NCI-H1694 treated with DMSO at 0.1 percent for 48 hours (cell line): ENCODE measurements at places on chromosomes 12 and 14.

DNA sequence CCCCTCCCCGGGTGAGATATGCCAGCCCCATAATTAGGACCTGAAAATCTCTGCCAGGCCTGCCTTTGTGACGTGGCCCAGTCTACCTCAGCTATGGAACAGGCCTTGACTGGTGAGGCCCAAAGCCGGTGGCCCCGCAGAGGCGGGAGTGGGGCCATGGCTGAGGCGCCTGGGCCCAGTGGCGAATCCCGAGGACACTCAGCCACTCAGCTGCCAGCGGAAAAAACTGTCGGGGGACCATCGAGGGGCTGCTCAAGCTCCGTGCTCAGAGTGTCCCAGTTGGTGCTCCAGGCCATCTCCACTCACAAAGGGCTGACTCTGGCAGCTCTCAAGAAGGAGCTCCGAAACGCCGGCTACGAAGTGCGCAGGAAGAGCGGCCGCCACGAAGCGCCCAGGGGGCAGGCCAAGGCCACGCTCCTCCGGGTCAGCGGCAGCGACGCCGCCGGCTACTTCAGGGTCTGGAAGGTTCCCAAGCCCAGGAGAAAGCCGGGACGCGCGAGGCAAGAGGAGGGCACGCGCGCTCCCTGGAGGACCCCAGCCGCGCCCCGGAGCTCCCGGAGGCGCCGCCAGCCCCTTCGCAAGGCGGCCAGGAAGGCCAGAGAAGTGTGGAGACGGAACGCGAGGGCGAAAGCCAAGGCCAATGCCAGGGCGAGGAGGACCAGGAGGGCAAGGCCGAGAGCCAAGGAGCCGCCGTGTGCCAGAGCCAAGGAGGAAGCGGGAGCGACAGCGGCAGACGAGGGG, 21.4 kb downstream of the ZNF641 start:
- no peak for DNase-seq

DNA sequence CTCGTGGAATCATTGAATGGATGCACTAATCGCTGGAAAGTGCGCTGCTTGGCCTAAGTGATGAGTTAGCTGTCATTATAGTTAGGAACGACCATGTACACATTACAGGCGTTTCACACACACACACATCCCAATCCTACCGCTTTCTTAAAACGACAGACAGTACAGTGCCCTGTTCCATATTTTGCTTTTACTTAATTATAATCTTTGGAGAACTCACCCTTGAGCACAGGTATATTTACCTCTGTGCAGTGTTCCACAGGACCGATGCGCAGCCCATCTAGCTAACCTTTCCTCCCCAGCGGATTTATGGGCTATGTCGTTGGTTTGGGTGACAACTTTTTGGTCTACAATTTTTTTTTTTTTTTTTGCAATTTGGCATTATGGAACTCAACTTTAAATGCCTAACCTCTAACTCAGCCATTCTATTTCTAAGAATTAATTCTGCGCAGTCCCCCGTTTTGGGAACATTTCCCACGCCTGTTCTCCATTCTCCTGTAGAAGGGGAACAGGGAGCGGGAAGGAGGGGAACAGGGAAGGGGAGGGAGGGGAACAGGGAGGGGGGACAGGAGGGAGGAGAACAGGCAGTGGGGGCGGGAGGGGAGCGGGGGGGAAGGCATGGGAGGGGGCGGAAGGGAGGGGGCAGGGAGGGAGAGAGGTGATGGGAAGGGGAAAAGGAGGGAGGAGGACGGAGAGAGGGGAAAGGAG, 663 bp upstream of the ULK1 start:
- DNase-seq = no peak

DNA sequence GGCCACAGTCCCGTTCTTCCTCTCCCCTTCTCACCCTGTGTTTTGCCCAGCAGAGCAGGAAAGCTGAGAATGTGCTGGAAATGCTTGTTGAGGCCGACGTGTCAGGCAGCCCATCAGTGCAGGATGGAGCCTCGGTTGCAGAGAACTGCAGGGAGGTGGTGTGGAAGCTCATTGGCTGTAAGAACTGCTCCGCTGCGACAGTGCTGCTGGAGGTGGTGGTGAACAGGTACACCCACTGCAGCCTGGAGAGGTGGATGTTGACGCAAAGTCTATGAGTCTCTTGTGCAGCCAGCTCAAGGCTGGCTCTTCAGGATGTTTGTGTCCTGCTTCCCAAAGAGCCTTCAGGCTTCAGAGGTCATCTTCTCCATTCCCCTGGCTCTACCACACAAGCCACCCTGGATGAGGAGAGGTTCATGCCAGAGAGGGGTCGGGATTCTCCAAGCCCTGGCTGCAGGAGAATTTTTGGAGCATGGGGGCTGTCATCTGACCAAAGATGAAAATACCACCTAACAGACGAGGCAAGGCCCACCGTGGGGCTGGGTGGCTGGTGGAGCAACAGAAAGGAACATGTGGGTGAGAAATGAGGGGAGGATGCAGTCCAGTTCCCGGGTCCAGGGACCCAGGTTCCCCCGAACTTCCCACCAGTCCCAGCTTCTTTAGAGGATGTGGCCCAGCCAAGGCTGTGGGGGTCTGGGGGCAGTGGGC, 174.1 kb upstream of the PRMT8 start:
- no peak for DNase-seq

GRCh38 chr14:60807971-60808370, 73.4 kb downstream of the MNAT1 start:
- DNase-seq = no peak

- DNase-seq = no peak
These were observed 164.5 kb downstream of the SLC38A4 start for GRCh38 chr12:46661110-46661845.

DNA sequence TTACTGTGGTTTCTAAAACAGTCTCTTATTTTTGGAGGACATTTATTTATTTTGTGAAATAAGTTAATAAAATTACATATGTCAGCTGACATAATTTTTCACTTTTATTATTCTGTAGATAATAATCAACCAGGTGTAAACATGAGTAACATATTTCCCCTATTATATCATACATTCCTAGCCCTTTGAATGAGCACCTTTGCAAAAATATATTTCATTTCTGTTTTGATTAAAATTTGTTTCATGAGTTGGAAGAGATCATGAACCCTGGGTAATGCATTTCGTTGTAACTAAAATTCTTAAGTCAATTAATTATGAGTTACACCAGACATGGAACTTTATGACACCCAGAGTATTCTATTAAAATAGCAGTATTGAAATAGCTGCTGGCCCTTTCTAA, 56.3 kb downstream of the SLC16A7 start:
- no peak for DNase-seq

DNA sequence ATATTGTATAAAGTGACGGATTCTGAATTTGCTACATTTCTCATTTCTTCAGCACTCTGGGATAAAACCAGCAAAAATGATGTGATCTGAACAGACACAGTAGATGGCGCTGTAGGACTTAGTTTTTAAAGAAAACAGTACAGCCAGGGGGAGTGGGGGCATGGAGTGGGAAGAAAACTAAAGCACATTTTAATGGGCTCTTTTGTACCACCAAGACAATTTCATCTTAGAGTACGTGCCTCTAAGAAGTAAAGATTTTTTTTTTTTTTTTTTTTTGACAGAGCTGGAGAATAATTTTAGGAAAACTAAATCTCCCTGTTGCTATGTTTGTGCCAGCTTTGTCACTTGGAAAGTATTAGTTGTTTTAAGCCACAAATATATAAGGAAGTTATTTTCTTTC, 124.4 kb downstream of the RAD51B start:
- peak; percentile 85 for DNase-seq

DNA sequence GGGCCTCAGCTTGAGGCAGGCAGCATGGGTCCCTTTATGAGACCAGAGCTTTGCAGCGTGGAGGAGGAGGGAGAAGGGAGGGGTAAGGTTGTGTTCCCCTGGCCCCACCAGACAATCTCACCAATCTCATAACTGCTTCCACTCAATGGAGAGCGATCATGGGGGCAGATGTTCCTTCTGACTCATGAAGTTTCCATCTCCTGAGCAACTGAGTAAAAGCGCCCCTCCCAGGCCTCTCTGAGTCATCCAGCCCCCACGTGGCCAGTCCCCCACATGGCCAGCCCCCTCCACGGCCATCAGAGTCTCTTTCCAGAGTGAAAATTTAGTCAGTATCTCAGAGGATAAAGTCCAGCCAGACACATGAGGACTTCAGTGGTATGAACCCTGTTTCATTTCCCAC, 39.2 kb upstream of the PLXNC1 start:
- no peak for DNase-seq

DNA sequence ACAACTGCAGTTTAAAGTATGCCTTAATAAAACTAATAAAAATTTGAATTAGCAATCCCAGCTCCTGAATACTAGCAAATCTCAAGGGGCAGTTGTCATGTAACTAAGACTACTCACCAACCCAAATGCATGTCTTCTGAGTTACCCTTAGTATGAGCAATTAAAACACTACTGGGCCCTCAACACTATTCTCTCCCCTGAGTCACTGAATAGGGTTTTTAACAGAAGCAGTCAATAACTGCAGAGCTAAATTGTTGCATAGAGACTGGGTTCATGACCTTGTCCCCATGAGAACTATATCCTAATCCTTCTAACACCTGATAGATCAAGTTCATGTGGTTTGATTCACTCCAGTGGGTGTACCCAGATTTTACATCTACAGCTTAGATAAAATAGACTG, 38.8 kb downstream of the MDM1 start:
- no peak for DNase-seq

- DNase-seq = no peak
These were observed 490 bp downstream of the RILPL1 start for GRCh38 chr12:123532808-123533649.

DNA sequence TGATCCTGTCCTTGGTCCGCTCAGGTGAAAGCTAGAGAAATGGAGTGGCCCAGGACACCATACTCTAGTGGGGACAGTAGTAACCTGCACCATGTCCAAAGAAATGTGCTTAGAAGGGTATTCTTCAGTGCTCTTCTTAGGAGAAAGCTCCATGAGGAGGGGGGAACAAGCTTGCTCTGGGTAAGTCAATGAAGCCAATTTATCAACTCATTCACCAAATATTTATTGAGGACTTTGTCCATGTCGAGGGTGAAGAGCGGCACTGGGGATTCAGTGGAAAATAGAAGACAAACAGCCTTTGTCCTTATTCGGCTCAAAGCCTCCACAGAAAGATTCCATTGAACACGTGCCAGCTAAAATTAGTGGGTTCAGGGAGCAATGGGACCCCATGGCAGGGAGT, 677.8 kb downstream of the BCL11B start:
- DNase-seq = no peak

DNA sequence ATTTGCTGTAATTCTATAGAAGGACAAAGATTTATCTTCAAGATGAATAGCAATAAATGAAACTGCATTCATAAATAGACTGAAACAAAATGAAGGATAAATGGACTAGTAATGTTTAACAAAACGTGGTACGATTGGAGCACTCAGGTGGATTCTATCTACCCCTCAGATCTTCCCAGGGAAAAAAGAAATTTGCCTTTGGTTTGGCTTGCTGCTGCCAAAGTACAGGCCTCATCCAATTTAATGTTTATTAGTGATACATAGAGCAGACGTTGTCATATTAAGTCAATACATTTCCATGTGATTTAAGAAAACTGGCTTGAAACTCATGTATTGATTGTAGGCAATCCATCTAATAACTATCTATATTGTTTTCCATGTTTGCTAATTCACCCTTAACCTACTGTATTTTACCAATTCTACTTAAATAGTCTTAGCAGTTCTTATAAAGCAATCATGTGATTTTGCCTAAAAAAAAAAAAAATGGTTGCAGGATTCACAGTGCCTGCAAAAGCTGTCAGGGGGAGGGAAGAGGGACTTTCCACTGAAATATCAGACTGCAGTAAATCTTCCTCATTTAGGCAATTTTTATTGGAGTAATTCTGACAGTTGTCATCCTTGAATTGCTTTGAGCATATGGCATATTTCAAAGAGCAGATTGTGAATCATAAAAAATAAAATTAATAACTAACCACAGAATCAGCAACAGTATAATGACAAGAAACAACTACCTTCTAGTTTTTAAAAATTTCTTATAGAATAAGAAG, 242.2 kb upstream of the NPAS3 start:
- peak; percentile 96 for DNase-seq

DNA sequence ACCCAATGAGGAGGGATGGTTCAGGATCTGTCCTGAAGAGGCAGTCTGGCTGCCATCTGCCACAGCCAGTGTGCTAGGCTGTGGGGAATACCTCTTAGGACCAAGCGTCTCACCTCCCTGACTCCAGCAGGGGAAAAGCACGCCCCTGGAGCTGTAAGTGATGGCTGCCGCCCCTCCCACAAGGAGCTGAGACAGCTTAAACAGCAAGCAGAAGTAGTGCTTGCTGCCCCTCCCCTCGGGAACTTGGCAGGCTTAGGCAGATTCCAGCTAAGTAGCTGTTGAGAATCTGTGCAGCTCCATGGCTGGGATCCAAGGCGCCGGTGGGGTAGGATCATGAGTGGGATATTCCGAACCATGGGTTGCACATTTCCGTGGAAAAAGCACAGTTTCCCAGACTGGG, 360.4 kb upstream of the MDGA2 start:
- no peak for DNase-seq
